ENCODE measurements at places on chromosomes 12 and 14. TPM values are rescaled to one million over a fixed set of nuclear protein-coding genes. Genes with fewer than 3 reads are reported as not detected.

LRRIQ1 gene
- not detected for total RNA-seq

LRTM2 gene
- 0.14 TPM for total RNA-seq

ESR2 gene
- total RNA-seq: 1.0 TPM

ASB2 gene
- total RNA-seq: 45.6 TPM

TMEM63C gene
- total RNA-seq: 1.9 TPM
